ENCODE measurements at places on chromosomes 5 and 9.

DNA sequence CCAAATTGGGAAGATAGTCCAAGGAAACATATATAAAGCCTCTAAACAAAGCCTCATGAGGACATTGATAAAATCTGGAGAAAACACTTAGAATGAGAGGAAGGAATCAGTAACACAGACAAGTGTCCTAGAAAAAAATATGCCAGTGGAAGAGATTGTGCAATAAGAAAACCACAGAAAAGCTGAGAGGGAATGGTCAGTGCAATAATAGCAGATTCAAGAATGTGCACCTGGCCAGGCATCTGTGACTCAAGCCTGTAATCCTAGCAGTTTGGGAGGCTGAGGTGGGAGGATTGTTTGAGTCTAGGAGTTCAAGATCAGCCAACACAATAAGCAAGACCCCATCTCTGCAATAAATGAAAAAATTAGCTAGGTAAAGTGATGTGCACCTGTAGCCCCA, 691.2 kb upstream of the CDH6 start:
- no peak for DNase-seq

DNA sequence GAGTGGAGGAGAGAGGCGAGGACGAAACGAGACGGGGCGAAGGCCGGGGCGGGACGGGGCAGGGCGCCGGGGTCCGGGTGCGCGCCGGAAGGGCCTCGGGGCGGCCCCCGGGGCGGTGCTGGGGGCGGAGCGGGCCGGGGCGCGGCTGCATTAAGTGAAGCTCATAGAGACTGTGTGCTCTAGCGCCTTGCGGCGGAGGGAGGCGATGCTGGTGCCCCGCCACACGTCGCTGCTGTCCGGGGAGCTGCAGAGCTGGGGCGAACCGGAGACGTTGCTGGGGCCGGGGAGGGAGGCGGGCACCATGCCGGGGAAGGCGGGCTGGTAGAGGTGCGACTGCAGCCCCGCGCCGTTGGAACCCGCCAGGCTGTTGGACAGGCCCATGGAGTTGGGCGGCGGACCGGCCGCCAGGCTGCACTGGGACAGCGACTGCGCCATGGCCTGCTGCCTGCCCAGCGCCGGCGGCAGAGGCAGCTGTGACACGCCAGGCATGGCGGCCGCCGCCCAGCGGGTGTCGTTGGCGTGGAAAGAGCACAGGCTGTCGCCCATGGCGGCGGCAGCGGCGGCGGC, 8.3 kb downstream of the OTP start:
- DNase-seq, result no peak

GRCh38 chr5:160743027-160743426, 109.0 kb downstream of the ATP10B start:
- DNase-seq, result no peak

GRCh38 chr9:33878691-33879366, 61.9 kb downstream of the UBE2R2 start:
- DNase-seq, result no peak

GRCh38 chr9:81394881-81395675, 294.3 kb downstream of the TLE1 start:
- DNase-seq, result no peak

- no peak for DNase-seq
Observed at GRCh38 chr9:99158629-99159028, 53.7 kb downstream of the TGFBR1 start.

- DNase-seq, result no peak
Observed at GRCh38 chr9:22073349-22073748, 64.2 kb upstream of the CDKN2B start.

DNA sequence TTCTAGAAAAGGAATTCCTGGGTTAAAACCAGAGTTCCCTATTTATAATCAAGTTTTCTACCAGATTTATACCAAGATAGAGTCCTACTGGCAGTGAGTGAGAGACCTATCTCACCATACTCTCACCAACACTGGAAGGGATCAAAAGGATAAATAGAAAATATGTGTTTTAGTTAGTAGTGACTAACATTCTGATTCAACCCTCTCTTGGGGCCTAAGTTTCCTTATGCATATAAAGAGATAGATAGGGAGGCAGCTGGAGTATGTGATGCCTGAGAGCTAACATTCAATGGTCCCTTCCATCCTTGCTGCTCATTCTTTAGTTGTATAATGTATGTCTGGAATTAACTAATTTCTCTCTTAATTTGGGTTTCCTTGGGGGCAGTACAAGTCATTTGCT, 32.0 kb downstream of the CKMT2 start:
- no peak for DNase-seq

DNA sequence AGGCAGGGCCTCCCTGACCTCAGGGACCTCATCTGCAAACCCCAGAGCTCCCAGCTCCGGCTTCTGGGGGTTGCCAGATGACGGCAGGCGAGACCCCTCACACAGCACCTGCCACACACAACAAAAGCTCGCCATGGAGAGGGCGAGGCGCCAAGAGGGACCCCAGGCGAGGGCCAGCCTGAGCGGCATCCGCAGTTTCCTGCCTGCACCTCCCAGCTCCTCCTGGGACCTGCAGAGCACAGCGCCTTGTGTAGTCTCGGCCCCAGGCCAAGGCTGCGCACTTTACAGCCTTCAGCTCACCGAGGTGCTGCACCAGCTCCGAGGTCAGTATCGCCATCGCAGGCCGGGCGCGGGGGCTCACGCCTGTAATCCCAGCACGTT, 82.4 kb upstream of the ADAMTS2 start:
- no peak for DNase-seq

GRCh38 chr5:110718311-110718710, 8.2 kb downstream of the TMEM232 start:
- DNase-seq, result no peak

DNA sequence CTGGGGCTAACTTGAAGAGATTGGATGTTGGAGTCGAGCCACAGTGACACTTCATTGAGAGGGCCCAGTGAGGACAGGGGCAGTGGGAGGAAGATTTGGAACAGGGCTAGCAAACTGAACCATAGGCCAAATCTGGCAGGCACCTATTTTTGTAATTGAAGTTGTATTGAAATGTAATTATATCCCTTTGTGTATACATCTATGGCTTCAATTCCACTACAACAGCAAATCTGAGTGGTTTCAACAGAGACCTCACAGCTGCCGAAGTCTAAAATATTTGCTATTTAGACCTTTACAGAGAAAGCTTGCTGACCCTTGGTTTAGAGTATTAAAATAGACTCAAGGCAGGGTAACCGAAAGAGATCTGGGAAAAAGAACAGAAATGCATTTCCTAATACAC, 4.7 kb upstream of the TNFSF8 start:
- no peak for DNase-seq

DNA sequence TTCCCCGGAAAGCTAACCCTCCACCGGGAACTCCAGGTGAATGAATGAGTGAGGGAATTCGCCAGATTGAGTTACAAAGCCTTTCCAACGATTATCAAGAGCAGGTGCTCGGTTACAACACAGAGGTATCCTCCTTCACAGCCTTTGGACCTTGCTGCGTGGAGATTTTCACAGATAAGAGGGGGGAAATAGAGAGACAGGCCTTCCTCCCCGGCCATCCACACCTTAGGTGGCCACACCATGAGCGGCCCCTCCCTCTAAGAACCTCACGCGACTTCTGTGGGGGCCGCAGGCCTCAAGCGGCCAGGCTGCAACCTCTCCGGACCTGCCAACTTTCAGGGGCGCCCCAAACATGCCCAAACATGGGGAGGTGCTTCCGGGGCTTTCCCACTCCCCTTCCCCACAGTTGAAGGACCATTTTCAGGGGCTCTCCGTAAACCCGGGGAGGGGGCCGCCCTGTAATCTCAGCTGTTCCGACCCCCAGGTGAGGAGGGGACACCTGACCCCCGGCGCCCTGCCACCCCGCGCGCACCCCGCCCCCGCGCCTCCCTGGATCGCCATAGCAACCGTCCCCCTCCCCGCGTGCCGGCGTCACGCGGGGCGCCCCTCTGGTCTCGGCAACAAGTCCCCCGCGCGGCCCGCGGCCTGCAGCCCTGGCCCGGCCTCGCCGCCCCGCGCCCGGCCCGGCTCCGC, 603 bp downstream of the DENND1A start:
- no peak for DNase-seq

DNA sequence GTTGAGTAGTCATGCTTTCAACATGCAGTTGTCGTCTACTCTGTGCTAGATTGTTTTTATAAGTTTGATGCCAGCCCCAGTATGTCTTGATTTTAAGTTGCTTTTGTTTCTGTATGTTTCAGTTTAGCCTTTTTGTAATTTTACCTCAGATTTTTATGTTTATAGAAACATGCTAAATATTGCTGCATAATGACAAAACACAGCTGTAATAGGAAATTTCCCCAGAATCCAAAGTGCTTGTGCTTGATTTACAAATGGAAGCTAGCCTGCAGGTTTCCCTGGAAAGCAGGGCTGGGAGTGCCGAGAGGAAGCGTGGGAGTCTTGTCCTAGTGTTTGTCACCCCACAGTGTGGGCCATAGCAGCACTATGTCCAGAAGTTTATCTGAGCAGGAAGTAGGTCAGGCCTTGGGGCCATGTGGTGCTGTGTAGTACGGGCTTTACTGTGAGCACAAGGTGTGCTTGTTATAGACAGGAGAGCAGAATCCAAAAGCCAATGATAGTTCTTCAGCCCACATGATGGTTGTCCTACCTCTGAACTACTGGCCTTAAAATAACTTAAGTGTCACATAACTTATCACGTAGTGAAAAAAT, 100.0 kb upstream of the NREP start:
- no peak for DNase-seq

GRCh38 chr5:173680660-173681242, 64.3 kb upstream of the BOD1 start:
- DNase-seq, result no peak

DNA sequence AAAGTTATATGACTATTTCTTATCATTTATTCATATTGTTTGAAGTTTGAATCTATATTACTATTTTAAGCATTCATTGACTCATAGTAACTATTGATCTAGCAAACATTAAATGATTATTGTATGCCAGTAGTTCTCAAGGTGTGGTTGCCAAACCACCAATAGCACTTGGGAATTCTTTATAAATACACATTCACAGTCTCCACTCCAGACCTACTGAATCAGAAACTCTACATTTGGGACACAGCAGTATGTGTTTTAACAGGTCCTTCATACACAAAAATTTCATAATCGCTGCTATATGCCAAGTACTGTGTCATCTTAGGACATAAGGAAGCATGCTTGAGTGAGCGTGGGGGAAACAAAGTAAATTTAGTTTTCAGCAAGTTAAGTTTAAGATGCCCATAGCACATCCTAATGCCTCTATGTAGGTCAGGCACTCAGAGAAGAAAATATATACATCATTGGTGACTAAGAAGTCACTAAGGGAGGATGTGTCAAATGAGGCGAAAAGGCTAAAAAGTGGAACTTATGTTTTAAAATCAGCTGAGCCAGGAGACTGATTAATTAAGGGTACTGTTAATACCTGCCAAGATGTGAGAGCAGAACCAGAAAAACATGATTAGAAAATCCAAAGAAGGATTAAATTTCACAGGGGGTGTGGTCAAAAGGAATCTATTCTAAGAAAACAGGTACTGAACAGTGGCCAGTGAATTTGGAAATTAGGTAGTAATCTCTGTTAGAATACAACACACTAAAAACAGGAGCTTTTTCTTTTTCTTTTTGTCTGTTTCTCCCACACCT, 340.8 kb downstream of the HCN1 start:
- DNase-seq, result no peak

GRCh38 chr9:76902395-76902794, 3.5 kb downstream of the PRUNE2 start:
- DNase-seq, result no peak

GRCh38 chr5:118776755-118777154, 211.6 kb downstream of the DTWD2 start:
- DNase-seq, result no peak

DNA sequence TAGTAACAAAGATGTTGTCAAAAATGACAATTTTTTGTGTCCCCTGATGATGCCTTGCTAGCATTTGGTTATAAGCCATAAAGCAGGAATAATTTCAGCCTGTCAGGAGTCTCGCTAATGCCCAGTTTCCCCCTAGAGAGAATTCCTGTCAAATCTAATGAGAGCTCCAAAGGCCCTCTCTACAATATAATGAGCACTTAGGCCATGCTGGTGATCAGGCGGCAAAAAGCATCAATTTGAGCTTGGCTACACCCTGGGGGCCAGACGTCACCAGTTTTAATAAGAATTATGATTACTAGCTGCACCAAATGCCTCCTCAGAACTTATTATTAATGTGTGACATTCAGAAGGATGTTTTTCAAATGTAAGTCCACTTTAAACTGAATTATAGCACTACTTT, 6.1 kb downstream of the TLE1 start:
- no peak for DNase-seq

DNA sequence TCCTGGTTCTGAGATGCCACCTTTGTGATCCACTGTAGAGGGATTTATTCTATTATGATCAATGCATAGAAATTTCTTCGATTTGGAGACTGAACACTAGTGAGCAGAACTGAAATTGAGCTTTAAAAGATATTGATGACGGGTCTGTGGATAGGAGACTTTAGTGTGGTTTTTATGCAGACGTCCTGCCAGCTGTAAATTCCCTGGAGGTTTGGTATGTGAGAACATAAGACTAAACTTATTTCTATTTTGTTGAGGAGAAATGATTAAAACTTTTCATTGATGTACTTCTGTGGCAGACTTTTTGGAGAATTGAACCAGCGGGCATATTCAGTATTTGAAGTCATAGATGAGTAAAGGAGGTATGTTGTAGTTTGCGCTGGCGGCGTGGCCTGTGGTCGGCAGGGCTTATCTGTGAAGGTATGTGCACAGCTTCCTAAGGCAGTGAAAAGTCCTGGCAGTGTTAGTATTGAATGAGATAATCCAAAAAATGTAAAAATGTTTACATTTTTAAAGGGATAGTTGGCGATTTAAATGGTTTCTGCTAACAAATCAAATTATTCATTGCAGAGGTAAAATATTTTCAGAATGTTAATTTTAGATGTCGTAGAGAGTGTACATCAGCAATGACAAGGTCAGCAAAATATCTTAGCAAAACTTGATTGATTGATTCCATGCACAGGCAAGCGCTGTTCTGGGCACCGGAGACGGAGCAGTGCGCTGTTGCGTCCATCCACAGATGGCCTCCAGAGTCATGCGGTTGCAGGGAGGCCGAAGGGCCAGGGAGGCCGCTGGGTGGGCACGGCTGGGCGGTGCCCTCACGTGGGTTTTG, 20.4 kb downstream of the TENT4A start:
- DNase-seq, result no peak

DNA sequence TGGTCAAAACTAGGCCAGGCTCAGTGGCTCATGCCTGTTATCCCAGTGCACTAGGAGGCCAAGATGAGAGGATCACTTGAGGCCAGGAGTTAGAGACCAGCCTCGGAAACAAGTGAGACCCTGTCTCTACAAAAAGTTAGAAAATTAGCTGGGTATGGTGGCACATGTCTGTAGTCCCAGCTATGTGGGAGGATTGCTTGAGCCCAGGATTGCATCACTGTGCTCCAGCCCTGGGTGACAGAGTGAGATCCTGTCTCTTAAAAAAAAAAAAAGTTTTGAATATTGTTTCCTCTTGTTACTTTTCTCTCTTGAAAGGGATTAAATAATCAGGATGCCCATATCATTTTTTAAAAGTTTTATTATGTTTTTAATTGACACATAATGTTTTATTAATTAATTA, 7.6 kb downstream of the ARHGEF37 start:
- no peak for DNase-seq

All from activated CD4-positive, alpha-beta T cell treated with anti-CD3 and anti-CD28 coated beads, Interleukin-2, amount 50 U/mL, for 24 hours (primary cell).